Stimulated activated CD4-positive, alpha-beta T cell treated with anti-CD3 and anti-CD28 coated beads, Interleukin-4, amount 100 ng/mL, for 48 hours (primary cell): ENCODE measurements at places on chromosomes 6 and 20.

DNA sequence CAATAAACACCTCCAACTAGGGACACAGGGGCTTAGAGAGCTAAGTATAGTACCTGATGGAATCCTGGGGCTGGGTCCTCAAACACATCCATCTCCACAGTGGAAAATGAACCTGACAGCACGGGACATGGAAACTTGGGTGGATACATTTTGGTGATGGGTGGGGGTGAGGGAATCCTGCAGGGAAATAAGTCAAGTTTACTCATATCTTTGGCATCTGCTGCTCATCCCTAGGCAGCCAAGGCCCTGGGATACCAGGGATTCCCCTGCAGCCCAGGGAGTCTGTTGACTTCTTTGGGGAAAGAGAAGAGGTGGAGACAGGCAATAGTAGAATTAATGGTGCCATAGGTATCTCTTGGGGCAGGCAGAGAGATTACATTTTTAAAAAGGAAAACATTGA lies 6.6 kb downstream of the APOBEC2 start:
- DNase-seq, result no peak

DNA sequence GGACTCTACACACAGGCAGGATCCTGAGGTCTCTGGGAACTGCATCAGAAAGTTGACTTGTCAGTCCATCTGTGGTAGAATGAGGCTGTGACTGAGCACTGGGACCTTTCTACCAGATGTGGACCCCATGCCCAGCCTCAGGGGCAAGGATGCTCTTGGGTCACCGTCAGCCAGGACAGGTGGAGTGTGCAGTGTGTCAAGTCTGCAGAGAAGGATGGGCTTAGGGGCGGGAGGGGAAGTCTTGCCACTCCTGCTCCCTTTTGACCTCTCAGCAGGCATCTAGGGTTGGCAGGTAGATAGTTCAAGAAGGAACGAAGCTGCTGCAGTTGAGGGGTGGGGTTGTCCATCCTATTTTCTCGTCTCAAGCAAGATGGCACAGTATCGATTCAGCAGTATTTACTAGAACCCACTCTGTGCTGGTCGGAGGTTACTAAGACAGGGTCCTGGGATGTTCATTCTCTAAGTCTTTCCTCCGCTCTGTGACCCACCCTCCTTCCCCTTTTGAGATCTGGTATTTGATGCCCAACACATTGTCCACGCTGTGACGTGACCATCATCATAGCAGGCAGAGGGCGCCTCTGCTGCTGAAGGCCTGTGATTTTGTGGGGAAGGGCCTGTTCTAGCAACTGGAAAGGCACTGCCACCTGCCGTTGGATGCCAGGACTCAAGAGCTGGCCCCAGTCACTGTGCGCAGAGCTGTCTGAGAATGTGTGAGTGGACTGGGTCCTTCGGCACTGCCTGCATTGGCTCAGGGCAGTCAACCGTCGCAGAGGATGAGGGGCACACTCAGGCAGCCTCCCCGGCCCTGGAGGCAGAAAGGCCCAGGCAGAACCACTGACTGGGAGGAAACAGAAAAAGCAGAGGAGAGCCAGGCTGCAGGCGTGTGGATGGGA lies 23.2 kb downstream of the RBCK1 start:
- DNase-seq, result no peak

DNA sequence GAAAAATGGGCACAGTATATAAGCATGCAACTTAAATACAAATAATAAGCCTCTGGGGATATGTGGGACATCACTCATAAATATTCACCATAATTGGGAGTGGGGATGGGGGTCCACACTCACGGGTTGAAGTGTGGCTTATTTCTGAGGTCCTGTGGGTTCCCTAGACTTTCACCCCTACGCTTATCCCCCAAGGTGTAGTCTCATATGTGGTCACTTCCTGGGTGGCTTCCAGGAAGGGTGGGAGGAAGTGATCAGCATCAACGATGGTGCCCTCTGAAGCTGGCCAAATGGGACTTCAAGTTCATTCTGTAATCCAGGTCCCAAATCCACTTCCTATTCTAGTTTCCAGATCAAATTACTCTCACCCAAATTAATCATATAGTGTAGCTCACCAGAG lies 59.5 kb downstream of the GNAS start:
- no peak for DNase-seq

GRCh38 chr6:34476447-34476846 lies 10.6 kb downstream of the PACSIN1 start:
- DNase-seq, result no peak

DNA sequence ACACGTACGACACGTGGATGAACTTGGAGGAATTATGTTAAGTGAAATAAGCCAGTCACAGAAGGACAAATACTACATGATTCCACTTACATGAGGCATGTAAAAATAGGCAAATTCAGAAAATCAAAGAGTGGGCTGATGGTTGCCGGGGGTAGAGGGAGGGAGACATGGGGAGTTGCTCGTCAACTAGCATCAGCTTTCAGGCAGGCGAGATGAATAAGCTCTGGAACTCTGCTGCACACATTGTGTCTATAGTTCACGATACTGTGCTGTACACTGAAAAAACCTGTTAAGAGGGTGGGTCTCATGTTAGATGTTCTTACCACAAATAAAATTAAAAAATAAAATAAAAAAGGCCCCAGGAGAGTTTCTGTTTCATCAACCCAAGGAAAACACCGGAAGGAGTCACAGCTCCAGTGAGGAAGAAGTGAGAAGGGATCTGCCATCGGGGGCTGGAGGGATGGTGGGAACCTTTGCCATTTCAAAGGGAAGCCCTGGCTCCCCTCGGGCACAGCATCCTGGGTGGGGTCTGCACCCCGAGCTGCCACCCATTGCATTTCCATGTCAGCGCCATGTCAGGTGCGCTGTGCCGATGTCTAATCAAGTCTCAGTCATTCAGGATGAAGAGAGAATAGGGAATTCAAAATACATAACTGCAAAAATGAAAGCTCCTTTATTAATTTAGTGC lies 98.3 kb downstream of the SLC22A23 start:
- DNase-seq, result no peak

GRCh38 chr6:93677264-93677965 lies 258.1 kb upstream of the EPHA7 start:
- no peak for DNase-seq

DNA sequence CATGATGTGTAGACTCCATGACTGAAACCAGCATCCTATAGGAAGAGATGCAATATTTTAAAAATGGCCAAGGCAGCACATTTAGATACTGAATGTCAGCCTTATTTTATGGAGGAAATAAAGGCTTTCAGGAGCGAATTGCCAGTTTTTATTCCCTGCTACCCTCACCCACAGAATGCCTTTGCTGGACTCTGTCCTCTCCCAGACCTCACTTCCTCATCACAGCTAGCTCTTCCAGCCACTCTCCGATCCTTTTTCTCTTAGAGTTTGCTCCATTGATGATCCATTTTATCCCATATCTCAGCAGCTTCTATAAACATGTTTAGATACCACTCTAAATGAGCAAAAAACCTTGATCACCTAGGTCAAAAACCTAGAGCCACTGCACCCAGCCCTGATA lies 137.7 kb downstream of the LRRC1 start:
- DNase-seq, result no peak

DNA sequence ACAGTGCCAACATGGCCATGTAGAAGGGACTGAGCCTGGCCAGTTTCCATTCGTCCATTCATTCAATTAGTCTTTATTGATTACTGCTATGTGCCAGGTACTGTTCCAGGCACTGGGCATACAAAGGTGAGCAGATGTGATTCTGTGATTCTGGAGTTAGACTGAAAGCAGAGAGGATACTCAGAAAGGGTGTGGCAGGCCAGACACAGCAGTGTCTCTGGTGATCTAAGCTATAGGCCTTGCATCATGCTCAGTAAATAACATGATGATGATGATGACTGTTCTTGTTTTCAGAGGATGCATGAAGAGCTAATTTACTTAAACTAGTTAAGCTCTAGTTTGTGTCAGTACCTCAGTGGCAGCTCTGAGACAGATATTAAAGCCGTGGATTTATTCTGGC lies 31.4 kb upstream of the FUCA2 start:
- no peak for DNase-seq

DNA sequence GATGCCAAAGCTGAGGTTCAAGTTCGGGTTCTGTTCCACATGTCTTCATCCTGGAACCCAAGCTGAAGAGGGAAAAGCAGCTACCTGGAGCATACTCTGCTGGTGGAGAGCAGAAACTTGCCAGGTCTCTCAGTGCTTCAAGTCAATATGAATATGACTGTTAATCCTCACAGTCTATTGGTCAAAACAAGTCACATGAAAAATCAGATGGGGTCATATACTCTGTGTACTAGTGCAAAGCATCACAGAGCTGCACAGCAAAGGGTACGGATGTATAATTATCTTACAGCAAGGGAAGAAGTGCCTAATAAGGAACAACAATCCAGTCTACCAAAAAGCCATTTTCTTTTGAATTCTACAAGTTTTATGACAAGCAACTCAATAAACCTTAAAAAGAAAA lies 11.6 kb downstream of the NCOA7 start:
- no peak for DNase-seq

- DNase-seq, result no peak
Observed at GRCh38 chr6:157822245-157823000, 623 bp upstream of the SNX9 start.

DNA sequence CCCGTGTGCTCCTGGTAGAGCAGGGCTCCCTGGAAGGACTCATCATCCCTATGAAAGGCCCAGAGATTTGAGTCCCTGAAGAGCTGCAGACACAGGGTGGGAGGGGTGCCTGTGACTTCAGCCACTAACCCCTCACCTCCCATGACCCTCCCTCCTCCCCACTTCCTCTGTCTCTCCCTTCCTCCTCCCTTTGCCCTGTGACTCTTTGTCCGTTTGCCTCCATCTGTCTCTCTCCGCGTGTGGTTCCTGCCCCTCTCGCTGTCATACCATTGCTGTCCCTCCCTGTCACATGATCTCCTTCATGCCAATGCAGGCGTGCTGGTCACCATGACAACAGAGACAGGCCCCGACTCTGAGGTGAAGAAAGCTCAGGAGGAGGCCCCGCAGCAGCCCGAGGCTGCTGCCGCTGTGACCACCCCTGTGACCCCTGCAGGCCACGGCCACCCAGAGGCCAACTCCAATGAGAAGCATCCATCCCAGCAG lies 19.0 kb downstream of the EPB41L1 start:
- DNase-seq, result no peak

GRCh38 chr6:1621070-1621701 lies 11.5 kb downstream of the FOXC1 start:
- no peak for DNase-seq

GRCh38 chr6:142481466-142481865 lies 179.7 kb downstream of the ADGRG6 start:
- no peak for DNase-seq

DNA sequence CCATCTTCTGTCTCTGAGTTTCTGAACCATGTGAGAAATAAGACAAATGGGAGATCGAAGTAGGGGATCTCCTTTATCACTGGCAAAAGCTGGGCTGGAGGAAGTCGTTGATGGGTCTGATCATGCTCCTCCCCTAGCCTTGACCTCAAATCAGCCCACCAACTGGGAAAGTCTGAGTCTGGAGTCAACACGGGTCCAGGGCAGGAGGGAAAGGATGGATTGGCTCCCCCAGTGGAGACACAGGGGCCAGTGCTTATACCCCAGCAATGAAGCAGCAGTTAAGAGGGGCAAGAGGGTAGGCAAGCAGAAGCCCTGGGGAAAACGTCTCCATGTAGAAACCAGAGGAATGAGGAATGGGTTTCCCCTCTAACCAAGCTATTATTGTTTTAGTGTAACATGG lies 152.6 kb downstream of the TBC1D7 start:
- DNase-seq, result no peak

DNA sequence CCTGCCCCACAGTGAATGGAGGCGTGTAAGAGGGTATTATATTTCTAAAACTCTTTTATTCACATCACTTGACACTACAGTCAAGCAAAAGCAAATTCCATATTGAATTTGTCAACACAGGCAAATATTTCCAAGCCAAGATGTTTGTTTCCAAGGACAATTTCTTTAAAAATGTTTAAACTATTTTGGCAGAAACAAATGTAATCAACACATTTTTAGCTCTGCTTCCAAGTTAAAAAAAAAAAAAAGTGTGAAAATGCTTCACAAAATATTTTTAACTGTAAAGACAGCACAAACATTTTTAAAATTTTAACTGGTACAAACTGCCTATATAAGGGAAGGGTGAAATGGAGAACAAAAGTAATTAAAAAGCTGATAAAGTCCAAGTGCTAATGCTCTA lies 44.9 kb upstream of the DST start:
- no peak for DNase-seq

- DNase-seq, result no peak
Observed at GRCh38 chr6:52538252-52538900, 38.5 kb downstream of the TRAM2 start.

DNA sequence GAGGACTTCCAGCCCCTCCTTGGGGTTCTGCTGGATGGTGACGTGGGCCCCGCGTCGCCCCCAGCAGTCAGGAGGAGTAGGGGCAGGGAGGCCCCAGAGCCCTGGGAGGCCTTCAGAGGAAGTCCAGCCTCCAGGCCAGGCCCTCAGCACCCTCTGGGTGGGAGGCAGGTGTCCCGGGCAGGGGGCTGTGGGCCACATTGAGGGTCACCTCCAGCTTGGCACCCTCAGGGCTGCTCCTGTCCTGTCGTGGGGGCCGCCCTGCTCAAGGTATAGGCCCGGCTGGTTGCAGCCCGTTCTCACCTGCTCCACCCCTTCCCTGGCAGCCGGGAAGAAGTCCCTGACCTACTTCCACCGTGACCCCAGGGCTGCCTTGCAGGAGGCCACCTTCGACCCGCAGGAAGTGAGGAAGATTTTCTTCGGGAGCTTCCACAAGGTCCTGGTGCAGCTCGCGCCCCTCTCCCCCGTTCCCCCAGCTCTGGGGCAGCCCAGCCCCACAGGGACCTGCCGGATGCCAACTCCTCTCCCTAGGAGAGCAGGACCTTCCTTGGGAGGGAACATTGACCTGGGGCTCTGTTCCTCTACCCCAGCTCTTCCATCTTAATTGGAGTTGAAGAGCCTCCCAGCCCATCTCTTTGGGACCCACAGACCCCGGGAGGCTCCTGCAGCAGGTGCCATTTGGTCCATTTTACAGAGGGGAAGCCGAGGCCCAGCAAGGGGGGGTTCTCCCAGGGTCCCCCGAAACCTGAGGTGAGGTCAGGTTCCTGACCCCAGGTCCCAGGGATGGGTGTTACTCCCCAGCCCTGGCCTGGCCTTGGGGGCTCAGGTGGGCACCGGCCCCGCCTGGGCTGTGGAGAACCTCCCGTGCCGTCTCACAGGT lies 26.4 kb downstream of the COL20A1 start:
- no peak for DNase-seq

GRCh38 chr20:48665785-48666184 lies 162.0 kb downstream of the PREX1 start:
- no peak for DNase-seq

GRCh38 chr20:7770046-7770445 lies 170.2 kb downstream of the HAO1 start:
- DNase-seq, result no peak

GRCh38 chr6:164183556-164184123 lies 769.1 kb downstream of the QKI start:
- no peak for DNase-seq

GRCh38 chr20:4811661-4812181 lies 90.0 kb downstream of the PRND start:
- DNase-seq, result no peak

DNA sequence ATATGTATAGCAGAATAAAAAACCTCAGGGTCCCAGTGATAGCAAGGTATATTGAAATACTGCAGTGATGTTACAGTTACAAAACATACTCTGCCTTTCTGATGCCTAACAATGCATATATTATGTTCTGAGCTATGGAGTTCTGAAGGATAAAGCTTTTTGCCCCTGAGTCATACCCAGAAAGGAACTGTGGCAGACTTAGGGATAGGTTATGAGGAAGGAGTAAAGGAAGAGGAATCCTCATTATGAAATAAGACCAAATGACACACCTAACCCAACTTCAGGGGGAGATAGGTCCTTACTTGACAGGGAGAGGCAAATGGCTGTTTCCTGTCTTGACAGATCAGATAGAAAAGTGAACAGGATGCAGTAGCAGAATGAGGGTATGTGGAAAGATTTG lies 940.6 kb upstream of the FLRT3 start:
- no peak for DNase-seq
